ENCODE measurements at places on chromosomes 4 and X.

DNA sequence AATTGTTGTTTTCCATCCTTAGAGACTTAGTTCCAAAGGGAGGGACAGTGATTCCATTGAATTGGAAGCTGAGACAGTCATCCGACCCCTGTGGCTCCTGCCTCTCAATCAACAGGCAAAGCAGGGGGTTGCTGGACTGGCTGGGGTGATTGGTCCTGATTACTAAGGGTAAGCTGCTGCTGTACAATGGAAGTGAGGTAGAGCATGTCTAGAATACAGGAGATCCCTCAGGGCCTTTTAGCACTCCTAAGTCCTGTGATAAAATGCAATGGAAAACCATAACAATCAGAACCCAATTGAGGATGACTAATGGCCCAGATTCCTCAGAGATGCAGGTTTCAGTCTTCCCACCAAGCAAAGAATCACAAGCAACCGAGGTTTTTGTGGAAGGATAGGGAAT lies 127.6 kb downstream of the AASDH start:
- DNase-seq: no peak

GRCh38 chr4:1544861-1545281 lies 138.6 kb upstream of the NKX1-1 start:
- peak; percentile 36 for DNase-seq

DNA sequence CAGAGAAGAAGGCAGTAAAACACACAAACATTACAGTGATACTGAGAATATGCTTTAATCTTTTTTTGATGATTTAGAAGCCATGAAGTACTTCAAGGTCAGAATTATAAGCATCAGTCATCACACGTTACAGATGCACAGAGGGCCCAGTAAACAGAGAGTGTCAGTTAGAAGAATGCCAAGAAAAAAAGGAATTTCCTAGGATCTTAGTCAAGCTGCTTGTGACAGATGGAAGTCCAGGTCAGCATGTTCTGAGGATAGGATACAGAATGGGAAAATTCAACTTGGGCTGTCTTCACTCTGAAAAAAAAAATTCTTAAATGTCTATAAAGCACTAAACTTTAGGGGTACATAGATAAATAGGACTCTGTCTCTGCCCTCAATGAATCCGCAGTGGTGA lies 38.9 kb downstream of the GATB start:
- no peak for DNase-seq

DNA sequence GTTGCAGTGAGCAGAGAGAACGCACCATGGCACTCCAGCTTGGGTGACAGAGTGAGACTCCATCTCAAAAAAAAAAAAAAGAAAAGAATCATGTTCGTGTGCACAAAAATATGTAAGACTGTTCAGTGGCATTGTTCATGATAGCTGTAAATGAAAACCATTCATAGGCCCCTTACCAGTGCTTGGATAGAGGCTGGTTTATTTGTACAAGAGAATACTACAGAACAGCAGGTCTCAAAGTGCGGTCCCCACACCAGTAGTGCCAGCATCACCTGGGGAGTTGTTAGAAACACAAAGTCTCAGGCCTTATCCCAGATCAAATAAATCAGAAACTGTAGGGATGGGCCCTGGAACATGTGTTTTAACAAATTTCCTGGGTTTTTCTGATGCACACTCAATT lies 12.7 kb upstream of the MRFAP1 start:
- DNase-seq: no peak

GRCh38 chrX:51336584-51336983 lies 4.0 kb downstream of the NUDT10 start:
- peak; percentile 37 for DNase-seq

GRCh38 chr4:150769248-150769647 lies 187.3 kb downstream of the MAB21L2 start:
- DNase-seq: no peak

DNA sequence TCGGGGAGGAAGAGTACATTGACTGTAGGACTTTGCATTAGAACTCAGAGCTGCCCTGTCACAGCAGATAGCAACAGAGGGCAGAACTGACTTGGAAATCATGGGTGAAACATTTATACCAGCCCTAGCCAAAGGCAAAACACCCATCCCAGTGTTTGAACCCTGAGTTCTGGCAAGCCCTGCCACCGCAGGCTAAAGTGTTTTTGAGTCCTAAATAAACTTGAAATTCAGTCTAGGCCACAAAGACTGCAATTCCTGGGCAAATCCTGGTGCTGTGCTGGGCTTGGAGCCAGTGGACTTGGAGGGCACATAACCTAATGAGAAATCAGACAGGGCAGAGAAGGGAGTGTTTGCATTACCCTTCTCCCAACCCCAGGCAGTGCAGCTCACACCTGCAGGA lies 1015.7 kb downstream of the FSTL5 start:
- DNase-seq: no peak

DNA sequence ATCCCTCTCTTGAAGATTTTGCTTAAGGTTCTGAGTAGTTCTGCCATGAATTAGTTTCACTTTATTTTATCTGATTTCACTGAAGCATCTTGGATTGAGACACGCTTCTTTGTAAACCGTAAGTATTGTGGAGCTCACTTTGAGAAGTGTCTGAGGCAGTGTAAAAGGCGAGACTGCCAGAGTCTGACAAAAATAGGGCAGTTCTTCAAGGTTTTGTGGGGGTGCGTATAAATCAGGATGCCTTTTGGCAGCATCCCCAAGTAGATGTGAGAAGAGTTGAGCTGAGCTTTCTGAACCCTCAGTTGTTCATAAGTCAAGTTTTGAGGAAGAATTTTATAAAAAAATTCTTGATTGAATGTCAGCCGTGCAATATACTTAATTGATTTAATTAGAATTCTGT lies 76.3 kb downstream of the RBPJ start:
- DNase-seq: no peak

- no peak for DNase-seq
Measured at GRCh38 chr4:98822144-98822543, 106.8 kb downstream of the EIF4E start.

GRCh38 chr4:109629775-109630174 lies 69.7 kb downstream of the MCUB start:
- DNase-seq: no peak

GRCh38 chrX:124257924-124258702 lies 74.3 kb upstream of the TEX13D start:
- no peak for DNase-seq

DNA sequence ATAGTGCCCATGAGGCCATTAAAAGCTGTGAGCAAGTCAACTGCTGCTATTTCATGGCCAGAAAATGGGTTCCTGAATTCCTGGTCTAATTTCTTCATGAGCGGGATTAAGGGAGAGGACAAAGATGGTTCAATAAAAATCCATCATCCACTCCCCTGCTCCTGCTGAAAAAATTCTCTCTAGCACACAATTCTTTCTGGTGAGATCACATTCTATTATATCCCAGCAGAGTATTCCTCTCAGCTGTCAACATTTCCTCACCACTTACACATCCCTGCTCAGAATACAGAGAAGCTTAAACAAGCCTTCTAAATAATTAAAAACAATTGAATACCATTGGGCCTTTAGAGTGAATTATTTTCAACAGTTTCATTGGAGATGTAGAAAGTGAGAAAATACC lies 9.5 kb downstream of the CT47C1 start:
- DNase-seq: no peak

GRCh38 chr4:6501171-6501570 lies 28.8 kb upstream of the PPP2R2C start:
- no peak for DNase-seq

- no peak for DNase-seq
Measured at GRCh38 chr4:165060938-165061337, 7.3 kb downstream of the TRIM75 start.

- DNase-seq: no peak
Measured at GRCh38 chr4:125849869-125850268, 535.1 kb downstream of the FAT4 start.

DNA sequence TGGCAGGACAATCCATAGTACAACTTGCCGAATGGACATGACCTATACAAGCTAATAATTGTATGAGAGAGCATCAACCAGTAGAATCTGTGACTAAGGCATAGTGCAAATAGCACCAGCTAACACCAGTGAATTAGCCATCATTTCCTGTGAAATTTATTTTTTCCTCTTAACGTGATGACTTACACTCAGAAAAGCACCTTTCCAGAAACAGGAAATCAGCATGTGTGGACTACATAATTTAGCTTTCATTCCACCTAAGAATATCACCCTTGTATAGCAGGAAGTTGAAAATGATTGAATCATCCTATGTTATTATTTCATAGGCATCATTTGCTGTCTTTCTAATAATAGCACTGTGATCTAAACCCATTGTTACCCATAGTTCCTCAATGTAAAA lies 1393.4 kb upstream of the PCDH7 start:
- no peak for DNase-seq

DNA sequence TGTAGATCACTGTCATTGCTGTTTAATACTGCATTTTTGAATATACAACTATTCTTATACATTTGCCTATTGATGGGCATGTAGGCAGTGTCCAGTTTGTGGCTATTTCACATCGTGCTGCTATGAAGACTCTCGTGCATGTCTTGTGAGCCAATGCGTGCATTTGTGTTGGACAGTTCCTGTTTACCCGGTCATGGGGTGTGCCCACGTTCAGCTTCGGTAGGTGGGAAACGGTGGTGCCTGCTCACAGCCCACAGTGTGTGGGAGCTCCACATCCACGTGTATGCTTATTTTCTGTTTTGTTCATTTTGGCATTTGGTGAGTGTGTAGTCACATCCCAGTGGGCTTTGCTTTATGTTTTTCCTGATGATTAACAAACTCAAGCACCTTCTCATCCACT lies 19.7 kb upstream of the RNF212 start:
- DNase-seq: no peak

- DNase-seq: no peak
Measured at GRCh38 chrX:139495324-139495723, 35.2 kb upstream of the F9 start.

DNA sequence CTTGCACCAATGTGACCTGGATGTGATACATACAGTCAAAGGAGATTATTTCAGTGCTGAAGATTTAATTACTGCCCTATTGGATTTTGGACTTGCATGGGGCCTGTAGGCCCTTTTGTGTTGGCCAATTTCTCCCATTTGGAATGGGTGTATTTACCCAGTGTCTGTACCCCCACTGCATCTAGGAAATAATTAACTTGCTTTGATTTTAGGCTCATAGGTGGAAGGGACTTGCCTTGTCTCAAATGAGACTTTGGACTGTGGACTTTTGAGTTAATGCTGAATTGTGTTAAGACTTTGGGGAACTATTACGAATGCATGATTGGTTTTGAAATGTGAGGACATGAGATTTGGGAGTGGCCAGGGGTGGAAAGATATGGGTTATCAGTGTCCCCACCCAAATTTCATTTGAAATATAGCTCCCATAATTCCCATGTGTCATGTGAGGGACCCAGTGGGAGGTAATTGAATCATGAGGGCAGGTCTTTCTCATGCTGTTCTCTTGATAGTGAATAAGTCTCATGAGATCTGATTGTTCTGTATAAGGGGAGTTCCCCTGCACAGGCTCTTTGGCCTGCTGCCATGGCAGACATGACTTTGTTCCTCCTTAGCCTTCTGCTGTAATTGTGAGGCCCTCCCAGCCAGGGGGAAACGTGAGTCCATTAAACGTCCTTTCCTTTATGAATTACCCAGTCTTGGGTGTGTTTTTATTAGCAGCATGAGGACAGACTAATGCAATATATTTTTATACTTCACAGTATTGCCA lies 362.2 kb upstream of the SPANXN4 start:
- no peak for DNase-seq

DNA sequence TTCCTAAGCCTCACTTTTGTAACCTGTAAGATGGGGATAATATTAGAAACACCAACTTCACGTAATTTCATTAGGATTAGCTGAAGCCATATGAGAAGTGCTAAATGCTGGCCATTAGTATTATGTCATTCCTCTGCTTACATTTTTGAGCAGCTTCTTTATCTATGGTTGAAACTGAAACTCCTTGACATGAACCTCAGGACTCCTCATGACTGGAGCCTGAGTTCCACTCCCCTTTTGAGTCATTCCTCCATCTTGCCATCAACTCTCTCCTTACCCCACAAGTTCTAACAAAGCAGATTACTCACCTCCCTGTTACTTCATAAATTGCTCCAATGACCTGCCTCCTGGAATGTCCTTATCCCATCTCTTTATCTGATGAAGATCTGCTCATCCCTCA lies 123.2 kb upstream of the KCNIP4 start:
- no peak for DNase-seq

- DNase-seq: no peak
Measured at GRCh38 chrX:121146059-121146628, 98.7 kb downstream of the GLUD2 start.

- DNase-seq: no peak
Measured at GRCh38 chrX:132748909-132749308, 209.5 kb downstream of the HS6ST2 start.

DNA sequence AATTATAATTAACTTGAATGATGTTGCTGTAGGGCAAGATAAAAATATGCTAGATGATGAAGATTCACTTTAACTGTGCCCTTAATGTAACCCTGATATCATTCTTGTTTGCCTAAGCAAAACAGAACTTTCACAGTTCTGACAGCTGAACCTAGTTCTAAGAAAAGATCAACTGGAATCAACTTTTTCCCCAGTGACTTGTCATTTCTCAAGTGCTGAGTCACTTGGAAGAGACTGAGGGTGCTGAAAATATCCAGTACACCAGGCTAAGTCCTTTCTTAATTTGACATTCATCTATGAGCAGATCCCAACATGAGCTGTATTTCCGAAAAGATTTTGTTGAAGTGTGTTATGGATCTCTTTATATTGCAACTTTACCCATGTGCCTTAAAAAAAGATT lies 140.4 kb downstream of the MID1IP1 start:
- DNase-seq: no peak

GRCh38 chr4:103207673-103208072 lies 9.5 kb upstream of the CENPE start:
- DNase-seq: no peak

- no peak for DNase-seq
Measured at GRCh38 chr4:177451108-177451500, 8.9 kb upstream of the AGA start.

DNA sequence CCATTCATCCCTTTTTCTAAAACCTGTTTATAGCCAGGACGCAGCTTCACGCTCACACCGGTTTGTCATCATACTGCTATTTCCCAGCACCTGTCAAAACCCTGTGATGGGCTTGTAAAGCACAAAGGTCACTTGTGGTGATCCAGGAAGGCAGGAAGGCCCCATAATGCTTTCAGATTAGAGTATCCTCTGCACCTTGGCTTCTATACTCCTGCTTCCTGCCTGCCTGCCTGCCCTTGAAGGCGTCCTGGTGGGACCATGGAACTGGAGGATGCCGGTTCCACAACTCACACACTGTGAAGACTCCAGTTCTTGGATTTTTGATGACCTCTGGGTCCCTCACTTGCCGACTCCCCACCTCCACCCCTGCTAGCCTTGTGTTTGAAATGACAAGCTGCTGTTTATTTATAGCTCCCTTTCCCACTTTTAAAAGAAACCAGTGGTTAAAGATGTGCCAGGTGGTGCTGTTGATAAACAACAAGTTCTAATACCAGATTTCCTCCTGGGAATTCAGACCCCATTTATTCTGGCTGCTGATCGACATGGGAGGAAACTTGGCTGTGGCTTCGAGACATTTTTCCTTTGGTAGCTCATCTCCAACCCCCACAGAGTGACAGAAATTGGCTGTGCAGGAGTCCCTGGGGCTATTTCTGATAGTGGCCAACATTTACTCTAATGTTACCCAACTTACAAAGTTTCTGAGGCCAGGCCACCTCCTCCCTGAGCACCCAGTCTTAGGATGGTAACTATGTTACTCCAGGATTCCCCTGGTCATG lies 211.5 kb downstream of the KDR start:
- no peak for DNase-seq

All from CD4-positive, alpha-beta T cell treated with Interleukin-6 at 100 ng/mL for 8 hours (primary cell).